ENCODE measurements at places on chromosomes 2 and 18. TPM values are rescaled to one million over a fixed set of nuclear protein-coding genes. Genes with fewer than 3 reads are reported as not detected.

GRCh38 chr2:221198309-221198708 lies 373.8 kb downstream of the EPHA4 start:
- DNase-seq: no peak

DNA sequence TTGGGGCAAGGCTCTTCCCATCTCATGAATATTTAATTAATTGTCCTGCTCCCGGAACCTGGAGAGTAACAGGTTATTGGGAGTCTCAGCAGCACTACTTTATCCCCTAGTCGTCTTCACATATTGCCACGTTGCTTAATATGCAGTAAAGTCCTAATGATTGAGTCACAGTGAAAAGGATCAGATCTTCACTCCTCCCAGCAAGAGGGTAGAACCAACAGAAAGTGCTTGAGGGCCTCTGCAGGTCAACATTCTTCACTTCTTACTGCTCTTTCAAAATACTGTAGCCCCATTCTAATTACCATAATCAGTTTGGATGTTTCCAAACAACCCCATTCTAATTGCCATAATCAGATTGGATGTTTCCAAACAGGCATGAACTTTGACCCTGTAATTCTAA lies 801.0 kb downstream of the LRRTM4 start:
- no peak for DNase-seq

DNA sequence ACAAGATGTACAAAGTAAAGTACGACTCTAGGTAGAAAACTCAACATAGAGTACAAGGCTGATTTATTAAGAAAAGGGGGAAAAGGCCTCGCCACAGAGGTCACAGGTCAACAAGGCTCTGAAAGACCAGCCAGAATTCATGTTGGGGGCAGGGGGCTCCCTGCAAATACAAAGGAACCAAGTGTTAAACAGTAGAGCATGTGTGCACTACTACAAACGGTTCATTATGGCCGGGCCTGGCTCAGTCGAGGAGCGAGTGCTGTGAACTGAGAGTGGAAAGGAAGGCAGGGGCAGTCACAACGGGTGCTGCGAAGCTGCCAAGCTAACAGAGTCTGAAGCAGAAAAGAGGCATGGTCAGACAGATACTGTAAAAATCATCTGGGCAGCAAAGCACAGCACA lies 77.1 kb downstream of the MBOAT2 start:
- DNase-seq: no peak

DNA sequence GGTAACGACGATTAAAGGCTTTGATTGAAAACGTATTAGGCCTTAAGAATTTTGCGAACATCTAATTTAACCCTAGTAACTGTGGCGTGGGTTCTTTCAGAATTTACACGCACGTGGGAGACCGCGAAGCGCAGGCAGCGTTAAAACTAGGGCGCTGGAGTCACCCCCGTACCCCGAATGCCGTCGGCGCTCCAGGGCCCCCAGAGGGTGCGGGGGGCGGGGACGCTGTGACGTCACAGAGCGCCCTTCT lies 673 bp upstream of the SMCHD1 start:
- no peak for DNase-seq

- no peak for DNase-seq
Measured at GRCh38 chr2:219280651-219281050, 1.5 kb downstream of the DNAJB2 start.

DNA sequence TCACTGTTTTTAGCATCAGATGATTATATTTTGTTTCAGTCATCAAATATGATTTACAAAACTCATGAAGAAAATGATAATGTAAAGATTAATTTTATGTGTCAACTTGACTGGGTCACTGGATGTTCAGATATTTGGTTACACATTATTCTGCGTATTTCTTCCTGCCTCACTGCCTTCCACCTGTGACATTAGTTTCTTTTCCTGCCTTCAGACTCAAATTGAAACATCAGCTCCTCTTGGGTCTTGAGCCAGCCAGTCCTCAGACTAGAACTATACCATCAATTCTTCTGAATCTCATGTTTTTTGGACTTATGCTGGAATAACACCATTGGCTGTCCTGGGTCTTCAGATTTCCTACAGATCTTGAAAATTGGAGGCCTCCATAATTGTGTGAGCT lies 96.7 kb downstream of the ZNF385B start:
- DNase-seq: no peak

GRCh38 chr2:234690569-234691213 lies 193.8 kb upstream of the ARL4C start:
- DNase-seq: peak; percentile 40

DNA sequence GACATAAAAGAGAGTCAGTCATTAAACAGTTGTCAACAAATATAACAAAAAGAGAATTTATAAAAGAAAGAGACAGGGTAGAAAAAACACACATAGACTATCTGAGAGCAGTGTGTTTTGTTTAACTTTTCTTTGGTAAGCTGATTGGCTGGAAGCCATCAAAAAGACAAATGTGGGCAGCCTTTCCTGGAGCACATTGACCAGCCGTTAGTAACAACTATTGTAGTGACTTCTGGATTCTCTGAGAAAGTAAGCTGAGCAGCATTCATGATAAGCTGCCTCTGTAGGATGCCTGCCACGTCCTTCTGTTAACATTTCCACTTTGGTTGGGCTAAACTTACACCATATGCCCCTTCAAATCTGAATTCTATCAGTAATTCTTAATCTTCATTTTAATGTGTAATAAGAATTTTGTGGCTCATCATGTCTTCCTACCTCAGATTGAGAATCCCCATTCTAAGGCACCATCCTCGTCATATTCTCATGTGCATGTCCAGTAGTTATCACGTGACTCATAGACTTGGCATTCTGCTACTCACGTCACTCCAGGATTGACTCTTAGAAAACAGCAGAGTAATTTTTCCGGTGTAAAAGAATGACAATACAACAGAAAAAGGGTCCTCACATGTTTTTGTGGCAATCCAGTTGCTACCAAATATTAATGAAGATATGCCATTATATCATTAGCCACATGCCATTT lies 43.4 kb upstream of the DNAJC10 start:
- no peak for DNase-seq

- no peak for DNase-seq
Measured at GRCh38 chr2:107589079-107589491, 237.6 kb upstream of the RGPD4 start.

The DLGAP1 gene
- polyA plus RNA-seq: 6.2 TPM

The PTPRN gene
- polyA plus RNA-seq: 0.27 TPM

The SPEG gene
- 10.8 TPM for polyA plus RNA-seq

The DQX1 gene
- 0.40 TPM for polyA plus RNA-seq
